ENCODE measurements at places on chromosomes 6 and 20. TPM values are rescaled to one million over a fixed set of nuclear protein-coding genes. Genes with fewer than 3 reads are reported as not detected.

Gene F13A1
- total RNA-seq, result 0.33 TPM

Gene SSTR4
- total RNA-seq, result not detected

Gene OTOR
- total RNA-seq, result not detected

Gene DOK5
- not detected for total RNA-seq

- H3K4me3 ChIP-seq, result no peak overlapping the region
- H3K27me3 ChIP-seq, result no peaks in the 10 kb centered on the region
- DNase-seq, result peak; percentile 29
Measured at GRCh38 chr6:37501632-37502491, 2.2 kb upstream of the CCDC167 start.

DNA sequence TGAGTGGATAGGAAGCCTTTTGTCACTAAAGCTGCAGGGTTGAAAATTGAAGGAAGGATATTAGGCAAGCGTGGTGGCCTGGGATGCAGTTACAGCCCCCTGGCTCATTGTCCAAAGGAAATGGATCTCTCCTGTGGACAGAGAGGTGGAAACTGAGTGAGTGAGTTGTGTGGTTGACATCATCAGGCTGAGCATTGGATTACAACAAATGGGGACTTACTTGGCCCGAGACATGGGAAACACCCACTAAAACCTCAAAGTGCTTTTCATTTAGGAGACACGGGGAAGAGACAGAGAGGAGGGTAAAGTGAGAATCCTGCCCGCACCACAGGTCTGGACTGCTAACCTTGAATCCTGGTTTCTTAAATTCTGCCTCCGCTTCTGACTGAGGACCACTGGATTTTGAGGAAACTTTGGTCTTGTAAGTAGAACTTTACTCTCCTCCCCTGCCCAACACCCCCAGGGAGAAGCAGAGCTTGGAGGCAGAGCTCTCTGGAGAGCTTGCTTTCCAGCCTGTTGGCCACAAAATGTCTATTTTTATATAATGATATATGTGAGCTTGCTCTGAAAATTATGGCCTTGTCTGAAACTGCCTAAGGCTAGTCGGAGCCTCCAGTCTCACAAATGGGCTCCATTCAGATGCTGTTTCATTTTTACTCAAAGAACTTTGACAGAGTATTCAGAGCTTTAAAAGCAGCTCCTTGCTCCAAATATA is at the start of gene PKIG:
Gene PKIG (plus strand): TSS at position 269 of the 715 bp plus-strand sequence. CDS start 31,978 bp downstream, outside the sequence.
- H3K4me3 ChIP-seq, result no peak within 1 kb of the TSS
- H3K36me3 ChIP-seq, result no peaks in the 10 kb centered on the region
- no peak within 1 kb of the TSS for H3K27ac ChIP-seq
- DNase-seq, result no peak

DNA sequence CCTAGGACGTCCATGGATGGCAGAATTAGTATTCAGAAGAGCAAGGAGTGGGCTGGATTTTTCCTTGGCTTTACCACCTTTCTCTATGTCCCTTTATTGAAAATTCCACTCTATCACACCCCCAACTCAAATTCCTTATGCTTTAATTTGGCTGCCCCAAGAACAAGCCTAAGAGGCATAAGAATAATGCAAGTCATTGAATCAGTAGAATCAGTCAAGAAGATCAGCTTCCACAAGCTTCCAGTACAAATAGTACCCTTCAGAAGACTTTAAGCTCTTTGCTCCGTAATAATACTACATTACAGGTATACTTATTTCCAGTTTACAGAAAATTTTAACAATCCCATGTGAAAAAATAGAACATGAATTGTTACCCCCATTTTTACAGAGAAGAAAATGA is 51.0 kb upstream of the SNAP25 start:
- DNase-seq, result no peak
- no peaks in the 10 kb centered on the region for H3K4me1 ChIP-seq
- H3K27ac ChIP-seq, result no peak overlapping the region
- H3K36me3 ChIP-seq, result no peaks in the 10 kb centered on the region

DNA sequence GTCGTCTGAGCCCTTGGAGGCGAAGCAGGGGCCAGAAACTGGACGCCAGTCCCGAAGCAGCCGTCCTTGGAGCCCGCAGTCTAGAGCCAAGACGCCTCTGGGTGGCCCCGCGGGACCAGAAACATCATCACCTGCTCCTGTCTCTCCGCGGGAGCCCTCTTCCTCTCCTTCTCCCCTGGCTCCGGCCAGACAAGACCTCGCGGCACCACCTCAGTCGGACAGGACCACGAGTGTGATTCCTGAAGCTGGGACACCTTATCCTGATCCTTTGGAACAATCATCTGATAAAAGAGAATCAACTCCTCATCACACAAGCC is 416 bp downstream of the RSPH4A start:
- H3K4me1 ChIP-seq, result peaks cover 4% of the 10 kb centered on the region
- H3K36me3 ChIP-seq, result no peaks in the 10 kb centered on the region
- DNase-seq, result no peak
- H3K27me3 ChIP-seq, result no peaks in the 10 kb centered on the region
- H3K4me3 ChIP-seq, result no peak overlapping the region

DNA sequence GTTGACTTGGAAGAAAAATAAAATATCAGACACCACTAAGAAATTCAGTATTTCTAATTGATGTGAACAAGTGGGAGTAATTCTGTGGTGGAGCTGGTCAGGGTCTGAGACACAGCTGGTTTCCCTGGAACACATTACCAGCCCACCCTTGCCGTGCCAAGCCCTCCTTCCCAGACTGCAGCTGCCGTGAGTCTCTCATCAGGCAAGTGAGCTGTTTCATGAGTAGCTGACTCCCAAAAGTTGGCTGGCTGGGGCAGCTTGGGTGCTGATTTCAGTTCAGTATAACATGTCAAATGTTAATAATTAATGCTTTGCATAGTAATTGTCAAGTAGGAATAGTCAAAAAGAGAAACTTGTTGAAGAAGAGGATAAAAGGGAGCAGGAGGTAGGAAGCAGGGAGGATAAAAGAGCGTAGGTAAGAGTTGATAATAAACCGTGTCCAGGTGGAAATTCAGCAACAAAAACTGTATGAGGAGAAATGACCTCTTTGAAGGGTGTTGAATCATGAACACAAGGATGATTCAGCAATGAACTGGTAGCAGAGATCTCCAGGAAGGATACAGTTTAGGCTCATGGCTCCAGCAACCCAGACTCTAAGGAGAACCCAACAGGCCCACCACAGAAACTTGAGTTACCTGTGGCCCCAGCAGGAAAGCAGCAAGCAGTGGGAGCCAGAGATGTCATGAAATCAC is 110.9 kb upstream of the SSTR4 start:
- H3K36me3 ChIP-seq, result no peaks in the 10 kb centered on the region
- H3K27ac ChIP-seq, result peak overlapping the region; percentile 57
- H3K4me1 ChIP-seq, result peaks cover 6% of the 10 kb centered on the region
- DNase-seq, result peak; percentile 27

Data from K562 (cell line).